ENCODE measurements at places on chromosomes 4 and X.
A peak's percentile ranks its signal among the peaks of the same experiment; 100 is the strongest.

DNA sequence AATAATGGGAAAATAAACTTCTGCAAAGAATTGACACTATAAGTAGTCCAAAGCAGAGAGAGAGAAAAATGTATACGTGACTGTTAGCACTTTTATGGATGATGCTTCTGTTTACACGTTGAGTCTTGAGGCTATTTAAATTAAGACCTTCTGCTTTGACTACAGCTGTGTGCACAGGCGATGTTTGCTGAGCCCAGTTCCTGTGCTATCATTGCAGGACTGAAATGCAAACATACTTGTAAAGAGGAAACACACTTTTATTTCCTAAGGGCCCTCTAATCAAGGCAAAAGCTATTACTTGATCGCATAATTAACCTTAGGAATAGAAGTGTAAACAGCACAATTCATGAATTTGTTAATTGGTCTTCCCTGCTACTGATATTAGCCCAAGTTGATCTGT, 226.9 kb downstream of the FBXW7 start:
- no peak for DNase-seq

DNA sequence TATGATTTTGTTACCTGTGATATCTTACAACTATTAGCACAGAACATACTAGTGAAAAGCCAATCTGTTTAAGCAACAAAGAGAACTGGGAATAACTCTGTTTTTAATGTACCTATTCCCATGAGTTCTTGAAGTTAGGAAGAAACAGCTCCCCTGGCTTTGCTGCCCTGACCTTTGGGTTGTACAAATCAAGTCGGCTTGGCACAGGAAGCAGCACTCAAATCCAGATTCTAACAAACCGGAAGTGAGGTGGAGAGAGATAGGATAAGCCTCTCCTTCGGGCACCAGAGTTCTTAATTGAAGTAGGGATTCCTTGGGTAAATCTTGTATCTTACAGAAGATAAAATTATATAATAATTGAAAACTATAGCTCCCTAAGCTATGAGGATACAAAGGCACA, 144.8 kb upstream of the CPEB2 start:
- DNase-seq = no peak

GRCh38 chrX:149493567-149494562, 11.2 kb downstream of the IDS start:
- DNase-seq = peak; percentile 9

- DNase-seq = peak; percentile 24
These were observed 90.7 kb upstream of the JADE1 start for GRCh38 chr4:128718768-128719167.

GRCh38 chr4:149343614-149344013, 472.0 kb downstream of the IQCM start:
- DNase-seq = no peak

DNA sequence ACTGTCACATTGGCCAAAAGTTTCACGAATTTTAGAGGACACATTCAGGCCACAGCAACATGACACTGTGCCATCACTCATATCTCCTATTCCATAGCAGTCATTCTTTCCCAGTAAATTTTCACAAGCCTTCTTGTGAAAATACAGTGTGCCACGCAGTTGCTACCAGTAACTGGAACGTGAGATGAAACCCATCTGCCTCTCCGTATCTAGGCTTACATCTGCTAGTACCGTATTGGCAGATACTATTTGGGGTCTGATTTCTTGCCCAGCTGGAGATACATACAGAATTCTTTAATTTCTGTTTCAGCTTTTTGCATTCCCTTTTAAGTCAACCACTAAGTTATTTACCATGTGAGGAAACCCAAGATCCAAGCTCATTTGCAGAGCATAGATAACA, 8.7 kb upstream of the FAM241A start:
- no peak for DNase-seq

GRCh38 chrX:6292599-6292998, 63.9 kb upstream of the NLGN4X start:
- no peak for DNase-seq

DNA sequence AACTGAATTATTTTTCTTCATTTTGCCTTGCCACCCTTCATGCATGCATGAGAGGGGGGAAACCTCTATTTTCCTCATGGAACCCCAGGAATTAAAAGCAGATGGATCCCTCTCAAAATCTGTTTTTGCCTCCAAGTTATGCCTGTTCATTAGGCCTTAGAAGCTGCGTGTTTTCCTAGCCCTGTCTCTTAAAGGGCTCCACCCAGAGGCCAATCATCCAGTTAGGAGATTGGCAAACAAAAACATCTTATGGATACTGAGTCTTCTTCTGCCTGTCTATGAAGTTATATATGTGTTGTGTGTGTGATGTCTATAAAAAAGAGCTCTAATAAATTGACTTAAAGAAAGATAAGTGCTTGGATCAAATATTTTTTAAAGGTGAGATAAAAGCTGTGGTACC, 142.9 kb downstream of the ANAPC10 start:
- DNase-seq = no peak

- DNase-seq = peak; percentile 33
These were observed 71.3 kb upstream of the ANKRD50 start for GRCh38 chr4:124783847-124784246.

DNA sequence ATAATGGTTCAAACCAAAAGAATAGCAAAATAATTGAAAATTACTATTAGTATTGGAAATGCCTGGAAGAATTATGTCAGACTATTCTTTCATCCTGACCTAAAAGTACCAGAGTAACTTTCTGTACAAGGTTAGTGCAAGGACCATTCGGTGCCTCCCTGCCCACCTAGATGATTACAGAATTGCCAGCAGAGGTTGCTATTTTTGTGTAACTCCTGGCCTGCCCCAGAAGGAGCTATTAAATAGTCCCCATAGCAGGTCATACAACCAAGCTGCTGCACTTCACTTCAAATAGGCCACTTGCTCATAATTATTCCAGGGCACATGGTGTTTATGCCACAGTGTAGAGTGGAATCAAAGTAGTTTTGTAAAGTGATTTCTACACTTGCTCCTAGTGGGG, 831.1 kb upstream of the PABPC4L start:
- DNase-seq = no peak

DNA sequence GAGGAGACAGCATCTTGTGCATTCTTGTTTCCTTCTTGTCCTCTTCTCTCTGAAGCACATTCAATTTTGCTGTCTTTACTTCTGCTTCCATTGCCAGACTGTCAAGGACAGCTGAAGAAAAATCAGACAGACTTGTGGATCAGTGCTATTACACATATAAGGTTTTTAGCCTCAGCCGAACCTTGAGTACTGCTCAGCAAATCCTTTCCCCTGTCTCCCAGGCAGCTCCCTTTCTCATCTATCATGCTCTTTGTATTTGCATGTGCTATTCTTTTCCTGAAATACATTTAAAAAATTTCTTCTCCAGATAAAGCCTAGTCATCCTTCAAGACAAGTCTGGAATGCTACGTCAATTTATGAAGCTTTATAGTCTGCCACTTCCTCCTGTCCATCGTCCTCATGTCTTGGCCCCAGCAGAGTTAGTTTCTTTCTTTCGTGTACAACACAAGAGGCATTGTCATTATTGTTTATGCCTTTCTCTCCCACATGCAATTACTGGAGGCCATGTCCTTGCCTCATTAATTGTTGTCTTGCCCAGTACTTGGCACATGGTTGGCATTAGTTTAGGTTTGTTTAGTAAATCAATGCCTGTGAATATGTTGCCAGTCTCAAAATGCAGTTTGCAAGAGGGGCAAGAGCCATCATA, 45.1 kb downstream of the ADGRL3 start:
- no peak for DNase-seq

- DNase-seq = no peak
These were observed 199.1 kb upstream of the CXorf66 start for GRCh38 chrX:140164391-140164790.

- DNase-seq = peak; percentile 31
These were observed 135.7 kb downstream of the CNKSR2 start for GRCh38 chrX:21509912-21510311.

DNA sequence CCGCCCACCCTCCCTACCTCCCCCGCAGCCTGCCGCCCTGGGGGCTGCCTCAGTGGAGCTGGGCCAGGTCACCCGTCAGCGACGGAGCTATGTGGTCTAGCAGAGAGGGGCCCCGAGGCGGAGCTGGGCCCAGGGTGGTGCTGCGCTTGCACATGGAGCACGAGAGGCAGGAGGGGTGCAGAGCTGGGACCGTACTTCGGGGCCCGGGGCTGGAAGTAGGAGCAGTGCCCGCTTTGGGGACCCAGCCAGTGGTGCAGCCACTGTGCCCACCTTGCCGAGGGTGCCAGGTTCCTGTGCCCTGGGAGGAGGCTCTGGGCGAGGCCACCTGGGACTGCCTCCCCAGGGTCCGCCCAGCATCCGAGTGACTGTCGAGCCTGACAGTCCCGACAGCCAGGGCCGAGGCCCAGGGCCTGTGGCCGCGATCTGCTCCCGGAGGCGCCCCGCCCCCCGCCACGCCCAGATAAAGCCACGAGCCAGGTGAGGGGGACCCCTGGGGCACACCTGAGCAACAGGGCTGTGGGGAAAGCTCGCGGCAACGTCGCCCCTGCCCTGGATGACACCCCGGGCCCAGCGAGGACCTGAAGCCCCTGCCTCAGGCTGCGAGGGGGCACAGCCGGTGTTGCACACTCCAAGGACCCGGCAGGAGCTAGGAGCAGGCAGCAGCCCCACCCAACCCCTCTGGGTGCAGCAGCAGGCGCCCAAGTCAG, 117.5 kb downstream of the DNAAF6 start:
- no peak for DNase-seq

- DNase-seq = peak; percentile 72
These were observed 43.5 kb downstream of the LHFPL1 start for GRCh38 chrX:112636288-112636687.

- DNase-seq = no peak
These were observed 4.5 kb downstream of the CXXC4 start for GRCh38 chr4:104490096-104490769.

DNA sequence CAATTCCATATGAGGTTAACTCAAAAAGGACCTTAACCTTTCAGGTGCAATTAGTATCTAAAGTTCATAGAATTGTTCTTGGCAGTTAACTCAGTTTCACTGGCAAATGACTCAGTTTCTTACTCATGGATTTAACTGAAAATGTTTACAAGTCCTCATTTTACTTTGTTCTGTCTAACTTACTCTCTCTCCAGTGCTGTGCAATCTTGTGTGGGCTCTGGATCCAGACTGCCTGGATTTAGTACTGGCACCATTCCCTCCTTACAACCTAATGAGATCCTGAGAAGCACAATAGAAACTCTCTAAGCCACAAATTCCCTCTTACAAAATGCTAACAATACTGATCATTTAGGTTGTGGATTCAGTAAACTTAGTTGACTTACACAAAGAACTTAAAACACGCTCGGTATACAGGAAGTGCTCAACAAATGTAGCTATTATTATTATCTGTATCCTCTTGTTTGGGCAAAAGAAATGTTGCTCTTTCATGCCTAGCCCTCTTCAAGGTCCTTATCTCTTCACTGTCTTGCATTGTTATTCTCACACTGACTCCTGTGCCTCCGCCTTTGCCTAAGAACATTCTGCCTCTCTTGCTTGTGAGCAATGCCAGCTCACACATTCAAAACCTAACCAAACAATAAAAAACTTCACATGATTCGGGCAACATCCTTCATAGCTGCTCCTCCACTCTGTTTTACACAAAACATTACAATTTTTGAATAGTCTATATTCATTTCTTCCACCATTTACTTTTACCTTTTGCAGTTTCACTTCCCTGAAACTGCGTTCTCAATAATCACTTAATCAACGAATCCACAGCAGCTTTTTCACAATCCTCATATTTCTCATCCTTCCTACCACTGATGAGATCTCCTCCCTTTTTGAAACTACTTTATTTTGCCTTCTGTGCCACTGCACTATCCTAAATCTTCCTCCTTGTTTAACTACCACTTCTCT, 91.8 kb downstream of the PDE5A start:
- DNase-seq = peak; percentile 57

DNA sequence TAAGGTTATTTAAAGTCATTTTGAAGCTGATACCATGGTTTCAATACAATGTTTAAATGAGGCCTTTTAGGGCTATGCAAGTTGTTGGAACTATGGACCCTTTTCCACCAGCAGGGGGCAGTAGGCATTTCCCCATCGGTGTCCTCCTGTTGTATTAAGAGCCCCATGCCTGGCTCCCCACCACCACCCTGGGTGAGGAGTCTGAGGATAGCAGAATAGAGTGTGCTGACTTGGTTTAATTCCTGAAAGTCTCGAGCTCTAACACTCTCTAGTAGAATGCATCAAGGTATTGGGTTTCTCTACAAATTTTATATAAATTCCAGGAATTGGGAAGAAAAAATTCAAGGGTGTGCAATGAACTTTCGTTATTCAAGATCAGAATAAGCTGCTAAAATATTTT, 234.8 kb upstream of the JADE1 start:
- DNase-seq = peak; percentile 36

DNA sequence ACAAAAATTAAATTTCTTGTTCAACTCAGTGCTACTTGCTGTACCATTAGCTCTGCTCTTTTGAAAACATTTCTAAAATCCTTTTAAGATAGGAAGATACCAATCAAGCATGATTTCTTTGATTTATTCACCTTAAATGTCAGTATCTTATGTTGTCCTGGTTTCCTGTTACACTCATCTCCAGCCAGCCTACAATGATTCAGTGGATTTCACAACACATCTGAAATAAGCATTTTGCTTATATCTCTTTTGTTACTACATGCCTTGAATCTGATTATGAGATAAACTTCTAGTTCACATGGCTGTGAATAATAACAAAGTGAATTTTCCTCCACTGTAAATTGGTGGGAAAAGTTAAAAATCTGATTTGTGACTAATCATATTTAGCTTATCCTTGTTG, 112.5 kb upstream of the BMP3 start:
- DNase-seq = peak; percentile 2

GRCh38 chr4:111323916-111324315, 701.0 kb upstream of the PITX2 start:
- DNase-seq = peak; percentile 34

DNA sequence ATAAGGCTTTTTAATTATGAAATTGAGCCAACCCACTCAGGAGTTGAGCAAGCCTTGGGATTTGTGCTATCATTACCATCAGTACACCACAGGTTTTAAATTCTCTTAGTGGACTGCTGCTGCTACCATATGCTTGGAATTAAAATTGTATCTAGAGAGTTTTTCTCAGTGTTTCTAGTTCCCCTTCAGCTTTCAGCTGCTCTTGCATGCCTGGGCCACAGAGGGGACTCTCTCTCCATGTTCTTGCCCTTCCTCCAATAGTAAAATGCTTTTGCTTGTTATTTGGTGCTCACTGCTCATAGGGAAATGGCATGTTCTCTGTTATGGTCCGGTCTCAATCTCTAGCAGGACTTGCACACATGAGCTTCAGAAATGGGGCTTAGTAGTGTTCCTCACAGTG, 101.9 kb downstream of the IGSF1 start:
- no peak for DNase-seq

DNA sequence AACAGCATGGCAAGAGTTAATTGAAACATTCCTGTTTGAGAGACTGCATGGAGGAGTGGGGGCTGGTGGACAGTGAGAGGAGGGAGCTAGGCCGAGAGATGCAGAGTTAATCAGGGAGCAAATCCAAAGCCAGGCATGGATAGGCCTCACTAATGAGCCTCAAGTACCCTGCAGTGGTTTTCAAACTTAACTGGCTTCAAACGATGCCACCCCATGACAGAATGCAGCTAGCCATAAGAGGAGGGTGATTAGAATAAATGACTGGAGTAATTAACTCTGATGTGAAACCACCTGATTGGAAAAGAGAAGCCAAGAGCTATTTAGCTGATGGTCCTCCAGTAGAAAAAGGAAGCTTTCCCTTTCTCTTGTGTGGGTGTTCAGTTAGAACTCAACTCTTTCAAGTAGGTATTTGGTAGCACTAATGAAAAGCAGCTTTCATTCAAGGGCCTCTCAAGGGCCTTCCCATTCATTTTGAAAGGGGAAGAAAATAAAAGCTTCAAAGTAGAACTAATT, 215.4 kb upstream of the MAB21L2 start:
- DNase-seq = no peak

- DNase-seq = no peak
These were observed 30.9 kb upstream of the CDKN2AIP start for GRCh38 chr4:183413234-183414200.

GRCh38 chrX:154477891-154478477, 1.1 kb downstream of the LAGE3 start:
- DNase-seq = no peak
